NCI-H2029 (cell line): ENCODE measurements at places on chromosomes 6 and 20.

DNA sequence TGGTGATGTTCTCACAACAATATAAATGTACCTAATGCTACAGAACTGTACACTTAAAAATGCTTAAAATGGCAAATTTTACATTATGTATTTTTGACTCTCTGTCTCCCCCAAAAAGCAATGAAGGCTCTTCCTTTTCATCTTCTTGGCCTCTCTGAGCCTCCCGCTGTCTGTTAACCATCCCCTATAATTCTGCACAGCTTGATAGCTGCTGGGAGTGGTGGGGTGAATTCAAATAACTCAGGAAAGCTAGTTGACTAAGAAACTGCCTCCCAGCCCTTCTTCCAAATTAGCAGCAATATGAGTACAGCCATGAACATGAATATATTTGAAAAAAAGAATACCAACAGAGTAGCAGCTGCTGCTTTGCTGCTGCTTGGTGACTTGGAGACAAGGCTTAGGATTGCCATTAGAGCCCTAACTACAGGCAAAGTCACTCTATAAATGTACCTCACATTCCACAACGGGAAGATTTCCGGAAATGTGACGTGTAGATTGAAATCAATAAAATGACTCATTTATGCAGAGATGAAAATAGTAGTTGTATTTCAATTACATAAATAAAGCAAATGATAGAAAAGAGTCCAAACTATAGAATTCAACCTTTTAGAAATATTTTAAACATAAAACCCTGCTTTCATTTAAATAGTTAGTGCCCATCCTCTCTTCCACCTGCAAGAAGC lies 200.1 kb upstream of the HEY2 start:
- DNase-seq: no peak

- DNase-seq: no peak
Observed at GRCh38 chr6:56699066-56699654, 56.5 kb upstream of the DST start.

- DNase-seq: no peak
Observed at GRCh38 chr20:47127999-47128398, 228.5 kb downstream of the ZMYND8 start.

GRCh38 chr6:136927292-136927691 lies 5.2 kb downstream of the SLC35D3 start:
- no peak for DNase-seq

DNA sequence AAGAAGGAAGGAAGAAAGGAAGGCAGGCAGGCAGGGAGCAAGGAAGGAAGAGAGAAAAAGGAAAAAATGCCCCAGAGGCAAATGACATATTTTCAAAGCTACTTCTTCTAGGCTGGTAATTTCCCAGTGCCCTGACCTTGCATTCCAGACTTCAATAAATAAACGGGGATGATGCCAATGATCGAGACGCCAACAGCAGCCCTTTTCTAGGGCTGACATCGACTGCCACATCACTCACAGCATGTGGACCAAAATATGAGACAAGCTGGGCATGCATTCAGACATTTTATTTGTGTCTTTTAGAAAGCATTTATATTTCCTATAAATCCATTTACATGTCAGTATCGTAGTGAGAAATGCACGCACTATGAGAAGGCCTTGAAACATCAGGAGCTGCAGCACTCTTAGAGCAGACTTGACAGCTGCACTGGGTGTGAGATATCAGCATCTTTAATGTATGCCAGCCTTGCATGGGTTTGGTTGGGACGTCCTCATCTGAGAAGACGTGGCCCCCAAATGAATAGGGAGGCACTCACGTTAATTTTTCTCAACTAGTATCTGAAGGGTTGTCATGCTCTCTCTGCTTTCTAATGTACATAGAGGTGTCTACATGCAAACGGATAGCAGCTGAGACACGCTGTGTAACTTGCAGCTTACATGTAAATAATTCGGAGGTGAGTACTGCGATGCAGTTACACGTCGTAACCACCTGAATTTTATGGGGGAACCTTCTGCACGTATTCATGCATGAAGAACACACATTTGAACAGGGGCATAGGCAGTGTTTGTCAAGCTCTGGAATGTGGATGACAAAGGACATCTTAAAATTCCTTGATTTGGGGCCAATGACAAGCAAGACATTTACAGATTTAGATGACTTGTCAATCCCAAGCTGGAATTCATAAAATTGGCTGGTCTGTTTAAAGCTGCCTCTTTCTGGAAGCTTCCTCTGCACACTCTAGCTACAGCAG lies 149.1 kb upstream of the AGPAT4 start:
- DNase-seq: no peak

DNA sequence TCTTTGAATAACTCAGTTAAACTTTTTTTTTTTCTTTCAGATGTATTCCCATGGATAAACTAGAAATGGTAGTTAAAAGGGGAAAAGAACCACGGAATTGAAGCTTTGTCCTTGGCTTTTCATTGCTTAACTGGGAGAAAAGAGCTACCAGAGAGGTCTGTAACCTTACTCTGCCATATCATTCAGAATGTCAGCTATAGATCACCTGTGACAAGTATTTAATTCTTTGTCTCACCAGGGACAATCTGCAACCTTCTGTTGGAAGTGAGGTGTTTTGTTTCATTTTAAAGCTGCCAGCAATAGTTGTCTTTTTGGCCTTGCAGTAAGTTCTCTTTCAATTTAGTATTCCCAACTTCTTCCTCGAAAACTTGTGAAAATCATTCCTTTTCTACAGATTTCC lies 618.4 kb downstream of the FRK start:
- no peak for DNase-seq

GRCh38 chr6:133991096-133991593 lies 38.1 kb downstream of the TBPL1 start:
- no peak for DNase-seq

DNA sequence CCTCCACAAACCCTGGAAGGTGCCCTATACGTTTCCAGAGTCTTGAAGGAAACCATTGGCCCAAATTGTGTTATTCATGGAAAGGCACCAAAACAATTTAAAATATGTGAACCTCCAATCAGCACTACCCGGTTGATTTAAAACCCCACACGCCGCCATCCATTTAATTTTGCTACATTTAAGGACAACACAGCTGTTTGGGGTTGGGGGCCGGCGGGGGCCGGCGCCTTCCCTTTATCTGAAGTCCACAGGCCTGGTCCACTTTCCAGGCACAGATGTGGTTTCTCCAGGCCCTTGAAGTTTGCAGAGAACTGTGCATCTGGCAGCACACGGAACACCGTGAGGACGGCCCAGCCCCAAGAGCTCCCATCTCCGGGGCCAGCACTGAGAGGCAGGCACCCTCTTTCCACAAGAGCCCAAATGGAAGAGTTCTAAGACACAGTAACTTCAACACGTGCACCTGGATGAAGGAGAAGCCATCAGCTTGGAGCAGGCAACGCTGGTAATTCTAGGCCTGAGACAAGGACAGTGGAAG lies 16.8 kb upstream of the FRMD1 start:
- no peak for DNase-seq

GRCh38 chr6:87182940-87183339 lies 27.6 kb downstream of the ZNF292 start:
- DNase-seq: no peak

DNA sequence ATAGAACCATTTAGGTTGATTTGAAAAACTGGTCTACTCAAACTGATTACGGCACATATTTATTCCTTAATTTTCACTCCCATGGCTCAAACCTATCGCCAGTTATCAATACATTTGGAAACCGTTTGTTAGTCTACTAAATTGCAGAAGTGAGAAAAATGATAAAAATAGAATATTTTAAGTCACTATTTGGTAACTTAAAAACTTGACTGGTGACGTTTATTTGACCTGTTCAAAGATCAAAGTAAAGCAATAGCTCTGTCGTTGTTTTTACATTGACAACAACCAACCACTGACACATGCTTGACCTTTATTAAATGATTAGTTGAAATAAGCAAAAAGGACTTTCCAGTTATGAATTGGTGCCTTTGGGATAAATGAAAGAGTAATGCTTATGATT lies 402.9 kb upstream of the MAP3K7 start:
- no peak for DNase-seq

GRCh38 chr6:11701573-11701972 lies 77.0 kb downstream of the ADTRP start:
- no peak for DNase-seq

DNA sequence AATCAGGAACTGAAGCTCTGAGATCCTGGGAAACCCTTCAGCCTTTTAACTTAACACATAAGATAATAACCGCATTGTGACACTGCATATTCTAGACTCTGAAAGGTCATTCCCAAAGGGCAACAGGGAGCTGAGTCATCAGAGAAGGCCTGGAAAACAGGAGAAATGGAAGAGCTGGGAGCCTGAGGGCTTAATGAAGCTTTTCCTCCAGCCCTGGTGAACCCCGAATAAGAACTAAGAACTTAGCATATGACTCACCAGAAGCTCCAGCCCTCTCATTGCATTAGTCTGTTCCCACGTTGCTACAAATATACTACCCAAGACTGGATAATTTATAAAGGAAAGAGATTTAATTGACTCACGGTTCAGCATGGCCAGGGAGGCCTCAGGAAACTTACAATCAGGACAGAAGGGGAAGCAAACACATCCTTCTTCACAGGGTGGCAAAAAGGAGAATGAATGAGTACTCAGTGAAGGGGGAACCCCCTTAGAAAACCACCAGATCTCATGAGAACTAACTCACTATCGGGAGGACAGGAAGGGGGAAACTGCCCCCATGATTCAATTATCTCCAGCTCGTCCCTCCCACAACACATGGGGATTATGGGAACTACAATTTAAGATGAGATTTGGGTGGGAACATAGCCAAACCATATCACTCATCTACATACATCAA lies 648.5 kb downstream of the TFAP2A start:
- no peak for DNase-seq

GRCh38 chr20:63071541-63072181 lies 64.9 kb upstream of the BHLHE23 start:
- no peak for DNase-seq

GRCh38 chr6:129006724-129007514 lies 124.0 kb downstream of the LAMA2 start:
- no peak for DNase-seq

GRCh38 chr20:19840111-19840710 lies 82.2 kb downstream of the RIN2 start:
- no peak for DNase-seq

DNA sequence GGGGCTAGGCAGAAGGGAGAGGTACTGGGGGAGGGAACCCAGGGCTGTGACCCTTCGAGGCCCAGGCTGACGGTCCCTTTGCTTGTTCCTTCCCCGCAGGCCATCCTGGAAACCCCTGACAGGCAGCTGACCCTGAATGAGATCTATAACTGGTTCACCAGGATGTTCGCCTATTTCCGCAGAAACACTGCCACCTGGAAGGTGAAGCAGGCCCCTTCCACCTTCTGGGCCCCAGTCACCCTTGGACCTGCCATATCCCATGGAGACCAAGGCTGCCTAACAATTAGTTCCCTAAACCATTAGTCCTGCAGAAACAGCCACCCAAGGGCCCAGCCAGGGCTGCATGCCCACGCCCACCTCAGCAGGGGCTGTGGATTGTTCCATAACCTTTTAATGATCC lies 44.9 kb downstream of the FOXP4 start:
- no peak for DNase-seq

- no peak for DNase-seq
Observed at GRCh38 chr20:38044685-38045084, 11.1 kb downstream of the RPRD1B start.

- DNase-seq: no peak
Observed at GRCh38 chr6:33851959-33852358, 48.2 kb upstream of the MLN start.

- DNase-seq: no peak
Observed at GRCh38 chr20:34891166-34892062, 15.0 kb downstream of the ACSS2 start.

GRCh38 chr6:107066697-107067659 lies 39.0 kb downstream of the MTRES1 start:
- DNase-seq: no peak

DNA sequence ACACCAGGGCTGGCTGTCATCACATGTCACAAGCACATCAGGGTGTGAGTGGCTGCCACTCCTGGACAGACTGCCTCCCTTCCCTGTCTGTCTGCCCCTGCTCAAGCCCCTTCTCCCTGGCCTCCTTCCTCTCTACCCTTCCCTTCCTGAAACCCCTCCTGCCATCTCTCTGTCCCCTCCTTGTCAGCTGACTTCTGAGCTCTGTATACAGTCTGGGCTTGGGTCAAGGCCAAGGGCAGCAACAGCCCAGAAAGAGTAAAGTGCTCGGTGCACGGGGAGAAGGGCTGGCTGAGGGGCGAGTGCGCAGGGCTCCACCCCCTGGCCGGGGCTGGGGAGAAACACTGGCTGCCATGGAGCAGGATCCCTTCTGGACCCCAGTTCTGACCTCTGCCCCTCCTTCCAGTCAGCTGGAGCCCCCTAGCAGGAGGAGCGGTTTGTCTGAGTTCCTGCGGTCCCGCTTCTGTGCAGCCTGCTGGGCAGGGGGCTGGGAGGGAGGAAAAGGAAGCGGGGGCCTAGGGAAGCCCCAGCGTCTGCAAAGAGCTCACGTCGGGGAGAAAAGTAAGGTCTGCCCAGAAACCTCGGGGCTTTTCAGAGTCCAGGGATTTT lies 2.0 kb downstream of the LKAAEAR1 start:
- DNase-seq: no peak

DNA sequence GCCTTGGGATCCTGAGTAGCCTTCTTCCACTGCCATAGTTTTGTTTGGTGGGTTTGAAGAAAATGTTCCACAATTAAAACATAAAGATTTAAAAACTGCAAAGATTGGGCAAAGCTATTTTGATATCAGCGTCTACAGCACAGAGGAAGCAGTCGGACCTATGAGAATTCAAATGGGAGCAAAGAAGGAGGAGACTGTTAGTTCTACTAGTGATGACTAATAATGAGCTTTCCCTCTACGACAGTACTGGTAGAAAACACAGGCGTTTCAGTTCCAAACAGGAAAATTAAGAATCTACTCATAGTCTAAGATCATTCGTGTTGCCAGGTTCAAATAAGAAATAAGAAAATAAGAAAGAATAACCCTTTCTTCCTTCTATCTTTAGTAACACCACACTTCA lies 121.2 kb downstream of the INSM1 start:
- no peak for DNase-seq

DNA sequence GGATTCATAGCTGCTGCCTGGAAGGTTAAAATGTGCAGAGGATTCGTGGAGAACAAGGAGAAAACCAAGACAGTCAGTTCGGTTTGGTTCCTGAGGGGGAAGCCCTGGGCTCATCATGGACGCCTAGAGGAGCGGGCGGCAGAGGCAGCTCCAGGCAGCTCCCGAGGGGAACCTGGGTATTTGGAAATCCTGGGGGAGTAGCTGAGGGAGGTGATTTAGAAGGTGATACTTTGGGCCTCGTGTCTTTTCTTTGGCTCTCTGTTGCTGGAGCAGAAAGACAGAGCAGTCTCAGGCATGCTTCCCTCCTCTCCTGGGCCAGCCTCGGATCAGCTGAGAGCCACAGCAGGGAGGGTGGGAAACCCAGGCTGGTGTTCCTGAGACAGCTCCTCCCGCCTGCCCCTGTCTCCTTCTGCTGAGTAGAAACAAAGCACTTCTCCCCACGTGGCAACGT lies 139.5 kb downstream of the DLL1 start:
- no peak for DNase-seq
